ENCODE measurements at places on chromosomes 3 and 15.

- DNase-seq: no peak
Observed at GRCh38 chr3:122755491-122755890, 38.1 kb downstream of the HSPBAP1 start.

GRCh38 chr15:30010746-30011145 is 72.0 kb upstream of the GOLGA8J start:
- no peak for DNase-seq

- DNase-seq: no peak
Observed at GRCh38 chr3:32818229-32818969, 602 bp downstream of the TRIM71 start.

GRCh38 chr15:55774113-55774970 is 31.4 kb upstream of the PRTG start:
- no peak for DNase-seq

GRCh38 chr15:85718981-85719380 is 75.7 kb downstream of the KLHL25 start:
- no peak for DNase-seq

DNA sequence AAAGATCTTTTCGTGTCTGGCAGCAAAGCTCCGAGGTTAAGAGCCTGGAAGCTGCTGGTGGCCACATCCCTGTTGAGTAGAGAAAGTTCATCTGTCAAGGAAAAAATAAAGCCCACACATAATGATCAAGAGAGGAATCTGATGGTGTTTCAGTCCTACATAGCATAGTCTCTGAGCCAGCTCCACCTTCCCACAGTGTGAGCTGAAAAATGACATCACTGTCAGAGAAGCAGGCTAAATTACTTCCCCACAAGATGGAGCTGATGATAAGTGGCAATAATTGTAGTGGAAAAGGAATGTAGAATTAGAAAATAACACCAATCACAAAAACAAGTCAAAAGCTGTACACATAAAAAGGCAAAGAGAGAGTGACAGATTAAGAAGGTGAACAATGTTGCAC is 84.5 kb downstream of the AQP9 start:
- DNase-seq: no peak

GRCh38 chr3:5057857-5058324 is 64.2 kb upstream of the ARL8B start:
- peak; percentile 25 for DNase-seq

GRCh38 chr3:117036259-117036799 is 326.8 kb downstream of the TUSC7 start:
- no peak for DNase-seq

- no peak for DNase-seq
Observed at GRCh38 chr3:145190138-145190537, 970.8 kb downstream of the PLOD2 start.

- DNase-seq: no peak
Observed at GRCh38 chr3:126320517-126321293, 36.5 kb downstream of the KLF15 start.

GRCh38 chr15:41967506-41968206 is 4.7 kb downstream of the EHD4 start:
- no peak for DNase-seq

GRCh38 chr3:66001626-66002025 is 37.1 kb downstream of the MAGI1 start:
- DNase-seq: no peak
